GM12878 (cell line): ENCODE measurements at places on chromosomes 7 and 10.

- no peak for DNase-seq
These were observed 573.5 kb downstream of the KIF20B start for GRCh38 chr10:90274721-90275468.

- DNase-seq = no peak
These were observed 135.6 kb downstream of the TMEM178B start for GRCh38 chr7:141209454-141209853.

DNA sequence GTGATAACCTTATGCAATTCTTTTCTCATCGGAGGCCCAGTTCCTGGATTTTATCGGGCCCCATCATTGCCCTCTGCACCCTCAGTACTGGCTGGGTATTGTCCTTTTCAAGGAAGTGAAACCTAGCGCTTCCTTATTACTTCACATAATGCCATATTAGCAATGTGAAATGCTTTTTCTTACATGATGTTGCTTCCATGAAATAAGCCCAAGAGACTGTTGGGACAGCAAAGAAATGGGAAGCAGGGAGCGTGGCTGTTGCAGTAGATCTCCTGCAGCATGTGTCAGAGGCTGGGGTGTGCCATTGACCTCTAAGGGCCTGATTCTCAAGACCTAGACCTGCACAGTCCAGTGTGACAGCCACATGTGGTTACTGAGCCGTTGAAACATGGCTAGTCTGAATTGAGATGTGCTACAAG is 8.1 kb downstream of the CHN2 start:
- DNase-seq = no peak

- DNase-seq = no peak
These were observed 8.6 kb downstream of the GJD4 start for GRCh38 chr10:35613597-35614226.

- no peak for DNase-seq
These were observed 110.6 kb downstream of the BTRC start for GRCh38 chr10:101464599-101464998.

DNA sequence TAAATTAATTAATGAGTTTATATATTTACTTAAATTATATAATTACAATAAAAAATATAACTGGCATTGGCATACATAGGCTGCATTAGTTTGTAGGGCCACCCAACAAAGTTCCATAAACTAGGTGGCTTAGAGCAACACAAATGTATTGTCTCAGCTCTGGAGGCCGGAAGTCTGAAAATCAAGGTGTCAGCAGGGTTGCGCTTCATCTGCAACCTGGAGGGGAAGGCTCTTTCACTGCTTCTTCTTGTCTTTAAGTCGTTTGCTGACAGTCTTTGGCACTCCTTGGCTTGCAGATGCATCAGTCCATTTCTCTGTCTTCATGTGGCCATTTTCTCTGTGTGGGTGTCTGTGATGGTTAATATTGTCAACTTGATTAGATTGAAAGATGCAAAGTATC is 6.1 kb upstream of the BLVRA start:
- no peak for DNase-seq

DNA sequence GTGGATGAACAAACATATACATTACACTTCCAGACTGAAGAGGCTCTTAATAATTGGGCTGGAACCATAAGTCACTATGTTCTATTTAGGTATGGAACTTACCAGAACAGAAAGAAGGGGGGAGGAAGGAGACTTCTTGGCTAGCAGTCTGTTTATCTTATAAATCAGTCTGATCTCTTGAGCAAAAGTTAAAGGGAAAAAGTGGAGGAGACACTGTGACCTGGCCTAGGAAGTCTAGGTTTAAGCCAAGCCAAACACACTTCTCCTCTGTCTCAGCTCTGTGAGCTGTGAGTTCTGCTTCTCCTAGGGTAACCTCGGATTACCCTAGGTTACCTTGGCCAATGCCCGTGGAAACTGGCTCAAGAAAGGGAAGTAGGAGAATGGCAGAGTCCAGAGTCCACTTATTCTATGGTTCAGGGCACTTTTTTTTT is 95.2 kb downstream of the PFKFB3 start:
- DNase-seq = no peak

- DNase-seq = no peak
These were observed 245.1 kb upstream of the AOAH start for GRCh38 chr7:36969376-36969775.

GRCh38 chr7:95155965-95156364 is 168.4 kb downstream of the PON1 start:
- DNase-seq = no peak

DNA sequence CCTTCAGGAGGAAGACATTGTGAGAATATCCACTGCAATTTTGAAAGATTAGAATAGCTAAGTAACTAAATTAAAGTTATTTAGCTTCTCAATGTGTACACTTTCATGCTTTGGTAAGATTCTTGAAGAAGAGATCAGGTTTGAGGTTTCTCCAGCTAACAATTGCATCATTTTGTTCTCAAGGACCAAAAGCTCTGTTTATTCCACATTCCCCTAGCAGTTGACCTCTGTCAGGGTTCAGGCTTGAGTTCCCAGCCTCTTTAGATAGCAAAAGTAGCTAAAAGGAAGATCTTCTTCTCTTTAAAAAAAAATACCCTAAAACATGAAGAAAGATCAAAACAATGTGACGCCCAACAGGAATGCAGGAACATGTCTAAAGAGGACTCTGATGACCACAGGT is 179.4 kb upstream of the IGFBP3 start:
- no peak for DNase-seq

- DNase-seq = no peak
These were observed 21.0 kb upstream of the ABI1 start for GRCh38 chr10:26881600-26882331.

DNA sequence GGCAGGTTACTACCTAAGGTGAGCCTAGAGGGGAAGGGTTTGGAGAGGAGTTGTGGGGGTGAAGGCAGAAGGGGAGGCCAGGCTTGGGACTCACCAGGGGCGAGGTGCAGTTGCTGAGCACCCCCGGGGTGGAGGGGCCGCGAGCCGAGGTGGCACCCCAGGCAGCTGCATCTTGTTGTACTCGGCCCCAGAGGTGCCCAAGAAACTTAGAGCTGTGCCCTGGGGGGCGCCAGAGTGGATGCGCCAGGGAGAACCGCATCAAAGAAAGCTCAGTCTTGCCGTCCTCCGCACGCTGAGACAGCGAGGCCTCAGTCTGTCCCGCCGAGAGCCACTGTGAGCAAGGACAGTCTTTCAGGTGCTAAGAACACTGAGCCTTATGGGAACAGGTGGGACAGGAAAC is 7.4 kb downstream of the ATG9B start:
- DNase-seq = no peak

DNA sequence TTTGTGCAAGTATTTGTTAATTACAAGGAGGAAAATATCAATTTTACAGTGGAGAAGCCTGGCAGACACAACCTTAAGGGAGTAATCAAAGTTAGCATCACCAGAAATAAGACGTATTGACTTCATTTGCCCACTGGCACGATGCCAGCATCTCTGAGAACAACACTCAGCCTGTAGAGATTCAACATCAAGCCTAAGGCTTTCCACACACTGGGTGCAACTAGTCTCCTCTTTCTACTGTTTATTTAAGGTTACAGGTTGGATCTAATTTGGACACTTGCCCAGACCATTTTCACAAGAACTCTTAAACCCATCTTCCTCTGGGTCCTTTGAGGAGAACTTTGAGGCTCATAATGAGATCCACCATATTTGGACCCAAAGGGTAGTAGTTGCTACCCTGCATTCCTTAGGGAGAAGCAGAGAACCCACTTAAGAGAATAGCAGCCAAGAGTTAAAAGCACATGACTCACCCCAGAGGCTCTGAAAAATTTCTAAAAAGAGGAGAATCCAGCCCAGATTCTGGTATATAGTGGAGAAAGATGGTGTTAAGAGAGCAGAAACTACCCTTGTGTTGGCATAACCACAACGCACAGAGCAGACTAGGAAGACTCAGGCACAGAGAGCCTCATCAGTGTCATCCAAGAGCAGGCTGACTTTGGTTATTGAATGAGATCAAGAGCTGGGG is 97.3 kb downstream of the CCDC71L start:
- no peak for DNase-seq

GRCh38 chr10:20988357-20988983 is 91.4 kb upstream of the NEBL start:
- DNase-seq = no peak

GRCh38 chr7:150569245-150569955 is 2.2 kb downstream of the GIMAP4 start:
- no peak for DNase-seq

GRCh38 chr10:72846238-72846637 is 47.3 kb upstream of the OIT3 start:
- DNase-seq = no peak

GRCh38 chr7:100074841-100075240 is 6.7 kb downstream of the ZNF3 start:
- no peak for DNase-seq

DNA sequence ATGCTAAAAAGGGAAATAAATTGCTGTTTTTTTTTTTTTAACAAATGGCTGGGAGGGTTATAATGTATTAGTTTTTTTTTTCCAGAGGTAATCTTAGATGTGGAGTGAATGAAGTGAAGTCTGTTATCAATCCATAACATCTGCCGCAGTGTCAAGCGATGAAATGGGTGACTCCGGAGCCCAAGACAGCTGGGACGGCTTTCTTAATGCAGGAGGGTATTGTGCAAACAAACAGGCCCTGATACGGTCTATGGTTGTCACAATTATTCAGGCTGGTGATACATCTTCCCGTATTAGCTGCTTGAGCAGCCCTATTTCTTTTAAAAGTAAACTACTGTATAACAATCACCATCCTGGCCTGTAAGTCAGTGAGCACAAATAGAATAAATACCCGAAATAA is 1231.2 kb downstream of the GATA3 start:
- DNase-seq = no peak

- DNase-seq = no peak
These were observed 93.0 kb downstream of the NHLRC2 start for GRCh38 chr10:113947184-113948041.
